Dermis blood vessel endothelial cell (primary cell): ENCODE measurements at places on chromosomes 7 and 10. TPM values are rescaled to one million over a fixed set of nuclear protein-coding genes. Genes with fewer than 3 reads are reported as not detected.

DNA sequence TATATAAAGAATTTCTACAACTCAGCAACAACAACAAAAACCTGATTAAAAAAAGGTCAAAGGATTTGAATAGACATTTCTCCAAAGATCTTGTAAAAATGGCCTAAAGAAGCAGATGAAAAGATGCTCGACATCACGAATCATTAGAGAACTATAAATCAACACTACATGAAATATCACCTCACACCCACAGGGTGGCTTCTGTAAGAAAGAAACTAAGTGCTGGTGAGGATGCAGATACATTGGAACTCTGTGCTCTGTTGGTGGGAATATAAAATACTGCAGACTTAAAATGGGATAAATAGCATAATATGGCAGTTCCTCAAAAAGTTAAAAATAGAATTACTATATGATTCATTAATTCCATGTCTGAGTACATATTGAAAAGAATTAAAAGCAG is 38.3 kb upstream of the CDCA7L start:
- DNase-seq: no peak

DNA sequence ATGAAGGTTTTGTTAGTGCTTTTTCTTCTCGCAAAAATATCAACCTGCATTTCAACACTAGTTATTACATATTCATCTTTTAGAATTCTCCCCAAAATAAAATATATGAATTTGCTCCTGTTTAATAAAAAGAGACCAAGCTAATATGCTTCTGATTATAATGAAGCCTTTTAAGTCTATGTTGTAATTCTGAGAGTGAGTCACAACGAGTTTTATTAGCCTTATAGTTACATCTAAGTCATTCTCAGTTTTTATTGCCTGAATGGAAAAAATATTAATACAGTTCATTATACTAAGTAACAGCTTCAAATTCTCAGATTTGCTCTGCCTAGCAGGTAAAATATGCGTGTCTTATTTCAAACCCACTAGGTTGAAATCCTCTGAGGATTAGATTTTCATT is 152.4 kb upstream of the CELF2 start:
- DNase-seq: no peak

GRCh38 chr10:121540732-121541395 is 57.4 kb downstream of the FGFR2 start:
- no peak for DNase-seq

GRCh38 chr7:116219834-116220233 is 9.5 kb downstream of the TES start:
- DNase-seq: no peak

DNA sequence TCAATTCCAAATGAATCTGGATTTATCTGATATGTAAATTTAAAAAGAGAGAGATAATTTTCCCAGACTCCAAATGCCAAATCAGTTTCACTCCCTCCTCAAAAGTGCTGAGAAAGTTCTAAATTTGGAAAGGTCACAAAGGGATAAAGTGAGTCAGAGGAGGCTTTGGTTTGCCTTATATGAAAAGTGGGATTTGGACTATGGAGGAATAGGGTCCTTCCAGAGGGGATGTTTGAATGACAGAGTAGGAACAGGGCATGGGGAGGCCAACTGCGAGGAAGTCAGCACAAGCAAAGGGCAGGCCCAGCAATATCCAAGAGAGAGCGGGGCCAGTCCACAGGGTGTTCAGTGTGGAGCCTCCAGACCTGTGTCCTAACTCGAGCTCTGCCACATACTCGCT is 9.8 kb upstream of the FAS start:
- no peak for DNase-seq

DNA sequence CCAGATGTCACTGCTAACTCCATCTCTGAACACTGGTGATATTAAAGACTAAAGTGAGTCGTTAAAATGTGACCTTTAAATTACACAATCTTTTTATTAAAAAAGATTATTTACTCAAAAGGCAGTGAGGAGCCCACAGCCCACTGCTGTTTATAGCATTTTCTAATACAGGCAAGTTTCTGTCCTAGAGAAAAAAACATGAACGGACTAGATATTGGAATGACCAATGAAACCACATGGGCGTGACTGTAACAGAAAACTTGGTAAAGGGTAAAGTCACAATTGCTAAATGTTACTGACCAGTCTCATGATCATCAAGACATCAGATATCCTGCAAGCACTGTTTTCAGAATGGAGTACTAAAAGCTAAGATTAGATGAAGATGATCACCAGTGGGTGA is 78.7 kb downstream of the FEZF1 start:
- DNase-seq: no peak

DNA sequence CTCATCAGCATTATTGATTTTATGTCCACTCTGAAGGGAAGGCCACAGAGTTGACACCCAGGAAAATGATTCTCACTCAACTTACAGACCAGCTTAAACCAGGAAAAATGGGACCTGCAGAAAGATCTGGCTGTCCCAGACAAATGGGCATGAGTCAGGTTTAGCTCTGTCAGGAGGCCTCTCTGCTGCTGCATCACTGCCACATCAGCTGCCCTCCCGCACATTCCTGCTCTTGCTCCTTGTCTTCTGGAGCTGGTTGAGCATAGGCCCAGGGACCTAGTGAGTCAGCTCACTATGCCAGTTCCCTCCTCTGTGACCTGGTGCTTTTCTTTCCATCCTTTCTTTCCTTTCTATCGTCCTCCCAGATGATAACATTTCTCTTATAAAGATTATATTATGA is 18.8 kb upstream of the SMNDC1 start:
- DNase-seq: peak; percentile 22

MAGI2 gene
- 1.8 and 2.4 TPM in 2 replicates for total RNA-seq

HYAL4 gene
- total RNA-seq: 0.33 TPM in 1 of 2 replicates, not detected in the other

SAMD9 gene
- 20.4 and 24.4 TPM in 2 replicates for total RNA-seq

ITIH5 gene
- 0.51 and 0.65 TPM in 2 replicates for total RNA-seq

ADARB2 gene
- not detected in 2 replicates for total RNA-seq

GPNMB gene
- total RNA-seq: 0.65 and 0.68 TPM in 2 replicates
